ENCODE measurements at places on chromosomes 5 and 9.

DNA sequence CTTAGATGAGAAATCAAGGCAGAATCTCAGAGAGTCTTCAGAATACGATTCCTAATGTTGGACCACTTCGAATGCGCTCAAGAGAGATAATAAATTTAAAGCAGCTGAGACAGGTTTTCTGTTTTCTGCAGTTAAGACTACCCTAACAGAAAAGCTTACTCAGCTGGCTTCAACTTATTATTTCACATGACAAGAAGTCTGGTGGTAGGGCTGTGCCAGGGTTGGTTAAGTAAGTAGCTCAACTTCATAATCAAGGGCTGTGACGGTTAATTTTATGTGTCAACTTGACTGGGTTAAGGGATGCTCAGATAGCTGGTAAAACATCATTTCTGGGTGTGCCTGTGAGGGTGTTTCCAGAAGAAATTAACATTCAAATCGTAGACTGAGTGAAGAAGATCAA lies 3.8 kb downstream of the GPR150 start:
- no peak for DNase-seq

GRCh38 chr5:375921-376798 lies 54.6 kb downstream of the AHRR start:
- no peak for DNase-seq

- no peak for DNase-seq
These were observed 52.8 kb downstream of the WHRN start for GRCh38 chr9:114452219-114453165.

- DNase-seq = no peak
These were observed 1144.0 kb upstream of the NUDT12 start for GRCh38 chr5:104706600-104706999.

DNA sequence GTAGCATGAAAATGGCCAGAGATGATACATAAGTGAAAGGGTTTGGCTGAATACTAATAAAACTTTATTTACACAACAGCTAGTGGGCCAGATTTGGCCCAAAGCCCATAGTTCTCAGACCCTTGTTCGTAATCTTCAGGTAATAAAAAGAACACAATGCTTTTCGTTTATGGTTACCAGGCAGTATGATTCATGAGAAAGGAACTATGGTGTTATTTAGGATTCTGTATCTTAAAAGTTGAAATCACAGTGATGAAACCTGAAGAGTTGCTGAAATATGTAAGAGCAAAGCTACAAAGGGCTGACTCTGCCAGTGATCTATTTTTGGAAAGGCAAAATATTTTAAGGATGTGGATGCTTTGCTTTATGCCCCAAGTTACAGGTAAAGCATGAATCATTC lies 192.7 kb downstream of the SMC2 start:
- DNase-seq = no peak

GRCh38 chr5:128446-128845 lies 36.5 kb downstream of the PLEKHG4B start:
- no peak for DNase-seq

DNA sequence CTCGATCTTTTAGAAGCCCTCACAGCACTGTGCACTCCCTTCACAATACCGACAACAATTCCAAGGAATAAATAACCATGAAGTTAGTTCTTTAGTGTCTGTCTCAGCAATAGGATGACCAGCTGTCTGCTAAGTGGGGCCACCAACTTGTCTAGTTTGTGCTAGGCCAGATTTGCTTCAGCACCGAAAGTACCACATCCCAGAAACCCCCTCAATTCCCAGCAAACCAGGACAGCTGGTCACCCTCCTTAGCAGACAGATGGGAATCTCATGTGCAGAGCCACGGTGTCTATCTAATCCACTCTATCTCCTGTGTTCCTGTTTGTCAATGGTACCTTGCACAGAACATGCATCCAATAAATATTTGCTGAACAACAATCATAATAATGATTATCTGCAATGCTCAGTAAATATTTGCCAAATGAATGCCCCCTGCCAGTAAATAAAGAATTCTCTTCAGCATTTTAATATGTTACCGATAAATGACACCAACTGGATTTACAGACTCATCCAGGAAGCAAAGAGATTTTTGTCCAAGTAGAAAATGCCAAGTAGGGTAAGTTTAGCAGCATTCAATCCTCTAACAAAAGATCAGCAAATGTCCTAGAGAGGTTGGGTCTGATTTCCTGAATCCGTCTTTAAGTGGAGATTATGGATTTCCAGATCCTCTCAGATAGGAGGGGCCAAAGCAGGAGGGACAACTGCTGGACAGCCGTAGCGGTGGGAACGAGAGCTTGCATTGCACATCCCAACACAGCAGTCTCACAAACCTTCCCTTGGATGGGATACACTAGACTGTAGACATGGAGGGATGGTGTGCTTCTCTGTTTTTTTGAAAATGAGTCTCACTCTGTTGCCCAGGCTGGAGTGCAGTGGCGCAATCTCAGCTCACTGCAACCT lies 51.9 kb upstream of the ANKRD33B start:
- DNase-seq = no peak

DNA sequence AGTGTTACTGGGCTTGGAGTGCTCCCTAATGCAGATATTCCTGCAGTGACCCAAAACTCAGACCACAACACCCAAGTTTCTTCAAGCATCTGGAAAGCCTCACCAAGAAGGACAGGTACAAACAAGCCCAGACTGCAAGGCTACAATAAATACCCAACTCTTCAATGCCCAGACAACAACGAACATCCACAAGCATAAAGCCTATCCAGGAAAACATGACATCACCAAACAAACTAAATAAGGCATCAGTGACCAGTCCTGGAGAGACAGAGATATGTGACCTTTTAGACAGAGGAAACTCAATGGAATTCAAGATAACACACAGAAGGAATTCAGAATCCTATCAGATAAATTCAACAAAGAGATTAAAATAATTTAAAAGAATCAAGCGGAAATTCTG lies 605.6 kb downstream of the PDE4D start:
- DNase-seq = no peak

Measured in hematopoietic multipotent progenitor cell treated with erythropoietin and hydrocortisone succinate and interleukin-3 and kit ligand, for 8 days (in vitro differentiated cells).